ENCODE measurements at places on chromosomes 1 and 21.

DNA sequence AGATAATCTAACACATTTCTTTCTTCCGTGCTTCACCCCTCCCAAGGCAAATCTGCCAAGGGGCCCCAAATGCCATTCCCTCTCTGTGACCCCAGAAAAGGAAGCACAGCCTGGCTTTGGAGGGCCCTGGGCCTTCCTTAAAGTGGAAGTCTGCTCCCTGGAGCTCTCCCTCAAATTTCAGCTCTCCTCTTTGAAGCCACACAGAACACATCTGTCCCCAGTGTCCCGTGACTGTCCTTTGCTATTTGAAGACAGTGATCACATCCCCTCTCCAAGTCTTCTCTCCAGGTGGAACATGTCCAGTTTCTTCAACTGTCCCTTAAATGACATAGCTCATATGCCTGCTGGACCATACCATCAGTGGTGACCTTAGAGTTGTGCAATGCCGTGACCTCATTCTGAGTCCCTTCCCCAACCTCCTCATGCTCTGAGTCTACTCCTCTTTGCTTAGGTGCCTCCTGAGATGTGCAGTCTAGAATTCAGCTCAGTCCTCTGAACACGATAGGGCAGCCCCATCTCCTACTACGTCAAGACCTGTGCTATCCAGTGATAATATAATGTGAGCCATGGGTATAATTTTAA lies 18.4 kb upstream of the FOXO6 start:
- DNase-seq, result no peak

DNA sequence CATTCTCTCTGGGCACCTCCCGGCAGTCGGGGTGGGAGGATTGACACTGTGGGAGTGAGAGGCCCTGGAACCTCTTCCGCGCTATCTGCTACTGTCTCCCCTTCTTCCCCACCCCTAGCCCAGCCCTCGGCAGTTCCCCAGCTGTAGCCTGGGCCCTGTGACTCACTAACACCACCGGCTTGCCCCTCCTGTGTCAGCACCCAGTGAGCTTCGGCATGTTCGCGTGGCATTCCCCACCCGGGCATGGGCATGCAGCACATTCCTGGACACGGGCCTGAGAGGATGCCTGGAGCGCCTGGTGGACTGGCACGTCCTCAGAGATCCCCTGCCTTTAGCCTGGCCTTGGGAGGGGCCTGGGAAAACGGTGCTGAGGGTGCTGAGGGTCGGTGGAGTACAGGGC lies 1.3 kb downstream of the CDK18 start:
- no peak for DNase-seq

GRCh38 chr1:47809301-47810084 lies 187.7 kb downstream of the TRABD2B start:
- peak; percentile 83 for DNase-seq

DNA sequence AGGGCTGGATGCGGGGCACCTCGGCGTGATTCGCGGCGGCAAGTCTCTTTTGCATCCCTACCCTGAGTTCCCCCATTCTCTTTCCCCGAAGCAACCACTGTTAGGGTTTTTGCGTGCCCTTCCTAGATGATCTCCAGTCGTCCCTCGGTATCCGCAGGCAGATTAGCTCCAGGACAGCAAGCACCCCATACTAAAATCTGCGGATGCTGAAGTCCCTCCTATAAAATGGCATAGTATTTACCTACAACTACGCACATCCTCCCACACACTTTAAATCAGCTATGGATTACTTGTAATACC lies 22.8 kb upstream of the CFAP126 start:
- no peak for DNase-seq

- peak; percentile 76 for DNase-seq
Observed at GRCh38 chr1:54882519-54882918, 4.5 kb downstream of the DHCR24 start.

DNA sequence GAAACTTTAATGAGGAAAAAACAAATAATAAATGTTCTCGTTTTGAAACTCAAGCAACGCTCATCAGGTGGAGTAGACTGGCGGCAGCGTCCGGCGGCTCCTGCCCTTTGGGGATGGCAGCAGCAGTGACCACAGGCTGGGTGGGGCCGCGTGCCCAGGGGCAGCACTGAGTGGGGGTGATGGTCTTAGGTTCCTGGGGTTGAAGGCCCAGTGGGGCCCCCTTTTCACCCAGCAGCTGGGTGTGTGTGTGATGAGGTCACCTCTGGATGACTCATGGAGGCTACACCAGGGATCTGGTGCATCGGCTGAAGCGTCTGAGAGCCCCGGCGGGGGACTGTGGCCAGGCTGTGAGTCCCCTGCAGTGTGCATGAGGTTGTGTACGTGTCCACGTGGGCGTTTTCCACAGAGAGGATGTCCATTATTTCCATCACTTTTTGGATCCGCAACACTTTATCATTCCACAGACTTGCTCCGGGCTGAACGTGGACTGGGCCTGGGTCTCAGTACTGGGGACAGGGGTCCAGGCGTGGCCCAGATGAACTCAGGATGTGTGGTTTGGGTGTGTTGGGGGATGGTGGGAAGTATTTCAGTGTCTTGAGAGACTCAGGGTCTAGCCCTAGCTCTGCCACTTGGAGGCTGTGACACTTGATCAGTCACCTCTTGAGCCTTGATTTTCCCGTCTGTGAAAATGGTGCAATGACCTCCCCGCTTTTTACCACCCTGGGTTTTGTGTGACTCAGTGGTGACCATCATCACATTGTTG lies 25.6 kb downstream of the LDLRAP1 start:
- no peak for DNase-seq

DNA sequence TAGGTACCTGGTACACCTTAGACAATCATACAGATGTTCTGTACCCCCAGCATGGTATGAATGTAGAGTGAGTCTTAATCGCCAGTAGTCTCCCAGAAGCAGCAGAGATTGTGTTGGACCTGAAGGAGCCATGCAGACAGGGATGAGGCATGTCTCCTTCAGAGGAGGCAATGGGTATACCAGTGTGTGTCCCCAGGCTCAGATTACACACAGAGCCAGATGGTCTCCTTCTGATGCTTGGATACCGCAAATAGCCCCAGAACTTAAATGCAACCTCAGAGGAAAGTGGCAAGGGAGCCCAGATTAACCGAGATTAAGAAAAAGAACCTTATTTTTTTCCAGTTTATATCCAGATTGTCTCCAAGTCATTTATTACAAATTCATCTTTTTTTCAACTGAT lies 96.8 kb upstream of the C21orf91 start:
- no peak for DNase-seq

GRCh38 chr1:32350785-32351398 lies 11.4 kb downstream of the FAM229A start:
- DNase-seq, result peak; percentile 75

- no peak for DNase-seq
Observed at GRCh38 chr1:11634365-11635192, 19.6 kb downstream of the FBXO2 start.

DNA sequence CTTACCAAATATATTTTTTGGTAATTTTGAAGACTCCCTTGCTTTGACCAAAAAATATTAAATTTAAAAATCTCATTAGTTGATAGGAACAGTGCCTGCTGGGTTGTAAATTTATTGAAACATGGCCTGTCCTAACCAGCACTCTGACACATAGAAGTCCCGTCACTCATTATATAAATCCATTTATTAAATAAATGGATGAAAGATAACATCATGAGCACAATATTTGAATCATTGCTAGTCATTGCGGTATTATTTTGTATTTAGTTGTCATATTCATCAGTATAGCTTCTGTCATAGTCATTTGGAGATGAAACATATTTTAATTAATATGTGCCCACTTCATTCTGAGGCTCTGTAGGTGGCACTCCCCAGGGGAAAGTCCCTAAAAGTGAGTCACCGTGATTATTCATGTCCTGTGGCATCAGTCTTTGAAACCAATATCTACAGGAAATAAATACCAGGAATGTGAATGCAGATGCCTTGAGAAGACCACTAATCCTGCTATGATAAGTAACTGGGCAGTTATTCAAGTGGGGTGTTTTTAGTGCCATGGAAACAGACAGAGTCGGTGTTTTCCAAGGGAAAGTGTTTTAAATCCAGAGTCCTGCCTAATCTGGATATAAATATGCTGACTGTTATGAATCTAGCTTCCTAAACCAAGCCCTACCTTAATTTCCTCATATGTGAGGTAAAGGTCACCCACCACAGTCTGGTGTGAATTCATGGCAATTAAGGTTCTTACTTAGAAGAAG lies 302.0 kb downstream of the DUSP10 start:
- no peak for DNase-seq

DNA sequence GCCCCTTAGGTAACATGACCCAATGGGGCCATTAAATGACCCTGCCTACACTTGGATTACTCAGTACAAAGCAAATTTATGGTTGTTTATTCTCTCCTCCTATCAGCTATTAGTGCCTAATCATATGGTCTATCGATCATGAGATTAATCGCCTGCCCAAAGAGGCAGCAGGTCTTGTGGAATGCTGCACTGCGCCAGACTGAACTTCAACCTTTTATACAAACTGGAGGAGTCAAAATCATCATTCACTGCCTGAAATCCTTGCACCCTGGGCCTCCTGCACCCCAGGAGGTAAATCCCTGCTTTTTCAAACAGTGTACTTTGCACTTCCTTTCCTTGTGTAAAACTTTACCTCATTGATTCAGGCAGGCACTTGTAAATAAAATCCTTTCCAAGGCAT lies 69.7 kb downstream of the NFIA start:
- no peak for DNase-seq

DNA sequence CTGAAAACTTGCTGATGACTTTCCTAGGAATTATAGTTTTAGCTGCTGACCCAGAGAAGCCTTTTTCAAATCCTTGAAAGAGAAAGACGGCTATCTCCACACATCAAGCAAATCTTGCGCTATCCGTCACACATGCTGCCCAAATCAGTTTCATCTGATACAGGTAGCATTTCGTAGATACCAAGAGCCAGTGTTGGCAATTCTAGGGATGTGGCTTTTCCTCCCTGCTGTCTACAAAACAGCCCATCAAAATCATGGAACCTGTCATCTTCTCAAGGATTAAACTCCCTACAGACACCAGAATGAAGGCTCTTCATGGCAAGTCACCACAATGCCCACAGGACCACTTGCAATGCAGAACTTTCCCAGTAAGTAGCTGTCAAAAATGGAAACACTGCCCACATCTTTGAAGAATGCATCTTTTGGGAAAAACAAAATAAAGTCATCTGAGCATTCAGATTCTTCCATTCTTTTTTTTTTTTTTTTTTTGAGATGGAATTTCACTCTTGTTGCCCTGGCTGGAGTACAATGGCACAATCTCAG lies 10.4 kb downstream of the STX6 start:
- DNase-seq, result no peak

DNA sequence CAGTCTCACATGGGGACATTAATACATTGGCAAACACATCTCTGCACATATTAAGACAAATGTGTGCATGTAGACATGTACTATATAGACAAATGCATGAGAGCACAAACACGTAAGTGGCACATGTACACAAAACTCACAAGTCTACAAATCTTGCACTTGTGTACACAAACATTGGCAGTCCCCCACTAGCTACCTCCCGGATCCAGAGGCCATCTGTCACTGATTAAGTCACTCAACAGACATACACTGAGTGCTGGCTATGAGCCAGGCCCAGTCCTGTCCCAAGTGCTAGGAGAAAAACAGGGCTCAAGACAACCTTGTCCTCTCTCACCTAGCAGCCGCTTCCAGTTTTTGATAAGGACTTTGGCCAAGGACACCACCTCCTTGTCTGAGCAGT lies 7.0 kb downstream of the TCEA3 start:
- no peak for DNase-seq

- DNase-seq, result no peak
Observed at GRCh38 chr1:220296981-220297380, 24.7 kb upstream of the RAB3GAP2 start.

DNA sequence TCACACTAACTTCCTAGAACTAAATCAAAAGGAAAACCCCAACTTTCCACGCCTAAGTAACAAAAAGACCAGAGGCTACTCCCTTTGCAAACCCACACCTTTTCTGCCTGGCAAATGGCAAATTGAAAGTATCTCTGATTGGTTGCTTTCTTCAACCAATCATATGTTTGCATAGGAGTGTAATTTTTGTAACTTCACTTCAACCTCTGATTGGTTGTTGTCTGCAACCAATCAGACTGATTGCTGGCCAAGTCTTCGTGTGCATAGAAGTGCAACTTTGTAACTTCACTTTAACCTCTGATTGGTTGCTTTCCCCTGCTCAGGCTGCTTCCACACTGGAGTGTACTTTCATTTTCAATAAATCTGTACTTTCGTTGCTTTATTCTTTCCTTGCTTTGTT lies 36.9 kb upstream of the PADI2 start:
- DNase-seq, result no peak

DNA sequence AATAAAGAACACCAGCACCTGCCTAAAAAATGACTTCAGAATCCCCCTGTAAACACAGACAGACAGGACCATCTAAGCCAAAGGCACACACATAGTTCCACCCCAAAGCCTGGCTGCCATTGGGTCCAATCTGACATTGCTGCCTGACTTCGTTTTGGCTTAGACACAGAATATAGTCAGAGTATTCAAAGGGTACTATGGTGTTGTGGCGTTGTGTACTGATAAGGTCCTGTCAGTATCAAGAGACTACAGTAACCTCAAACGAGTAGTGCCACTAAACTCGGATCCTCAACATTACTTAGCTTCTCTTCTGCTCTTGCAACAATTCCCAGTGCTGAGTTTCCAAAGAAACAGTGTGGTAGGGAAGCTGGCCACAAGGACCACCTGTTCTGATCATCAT lies 169.3 kb upstream of the NR5A2 start:
- DNase-seq, result no peak

- no peak for DNase-seq
Observed at GRCh38 chr1:16090076-16090826, 16.8 kb upstream of the FAM131C start.

GRCh38 chr1:68383092-68383491 lies 66.7 kb downstream of the RPE65 start:
- no peak for DNase-seq

- no peak for DNase-seq
Observed at GRCh38 chr1:17617787-17618557, 78.5 kb downstream of the ARHGEF10L start.

GRCh38 chr1:20785907-20786252 lies 1.2 kb downstream of the HP1BP3 start:
- DNase-seq, result no peak

- DNase-seq, result no peak
Observed at GRCh38 chr1:24484199-24484598, 18.4 kb upstream of the RCAN3 start.

DNA sequence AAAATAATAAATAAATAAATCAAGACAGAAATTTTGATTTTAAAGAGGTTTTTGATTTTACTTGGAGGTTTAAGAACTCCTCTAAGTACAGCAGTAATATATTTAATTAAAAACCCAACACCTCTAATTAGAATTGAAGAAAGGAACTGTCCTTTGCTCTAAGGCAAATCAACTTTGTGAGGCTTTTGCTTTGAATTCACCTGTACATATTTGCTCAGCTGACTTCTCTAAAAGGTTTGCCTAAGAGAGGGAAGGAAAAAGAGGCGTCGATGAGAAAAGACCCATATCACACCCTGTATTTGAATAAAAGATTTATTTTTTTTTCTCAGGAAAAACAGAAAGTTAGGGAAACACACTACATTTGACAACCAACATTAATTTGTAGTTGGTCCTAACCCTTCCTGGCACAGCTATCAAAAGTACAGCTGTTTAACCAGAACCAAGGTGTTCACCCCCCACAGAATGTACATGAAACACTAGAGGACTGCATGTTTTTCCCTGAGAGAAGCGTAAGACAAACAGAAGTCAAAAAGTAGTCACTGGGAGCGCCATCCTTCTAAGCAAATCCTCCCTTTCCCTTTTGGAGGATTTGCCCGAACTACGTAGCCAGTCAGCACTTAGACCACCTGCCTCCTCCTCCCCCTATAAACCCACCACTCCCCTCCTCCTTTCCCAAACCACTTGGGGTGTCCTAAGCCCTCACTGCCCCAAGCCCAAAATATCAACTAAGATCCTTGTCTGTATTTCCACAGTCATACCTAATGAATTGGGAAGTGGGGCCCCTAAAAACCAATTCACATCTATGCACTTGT lies 4.9 kb downstream of the MCL1 start:
- peak; percentile 14 for DNase-seq
